GDM1 (cell line): ENCODE measurements at places on chromosomes 4 and X.

- DNase-seq = peak; percentile 8
Observed at GRCh38 chr4:118284169-118284568, 68.6 kb downstream of the PRSS12 start.

DNA sequence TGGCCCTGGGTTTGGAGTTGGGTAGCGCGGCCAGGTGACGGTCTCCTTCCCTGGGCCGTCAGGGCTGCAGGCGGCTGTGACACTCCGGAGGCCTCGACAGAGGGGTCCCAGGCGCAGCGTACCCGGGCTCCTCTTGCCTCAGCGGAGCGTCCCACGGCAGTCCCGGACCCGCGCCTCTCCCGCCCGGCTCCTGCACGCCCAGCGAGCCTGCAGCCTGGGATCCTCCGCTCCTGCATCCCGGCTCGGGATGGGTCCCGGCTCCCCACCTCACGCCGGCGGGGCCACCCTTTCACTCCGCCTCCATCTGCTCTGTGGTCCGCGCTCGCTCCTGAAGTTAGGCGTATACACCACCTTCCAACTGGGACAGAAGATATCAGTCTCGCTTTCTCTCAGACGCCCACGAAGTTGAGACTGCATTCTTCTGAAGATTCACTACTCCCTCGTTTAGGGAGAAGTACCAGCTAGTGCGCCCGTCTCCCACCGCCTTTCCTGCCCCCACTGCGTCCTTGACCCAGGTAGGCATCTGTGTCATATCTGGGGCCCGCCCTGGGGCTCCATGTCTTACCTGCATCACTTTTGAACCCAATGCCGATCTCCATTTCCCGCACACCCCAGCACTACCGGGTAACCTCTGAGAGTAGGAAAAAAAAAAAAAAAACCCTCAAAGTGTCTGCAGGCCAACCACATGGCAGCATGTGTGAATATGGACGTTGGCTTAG is 32.3 kb upstream of the KDR start:
- no peak for DNase-seq

DNA sequence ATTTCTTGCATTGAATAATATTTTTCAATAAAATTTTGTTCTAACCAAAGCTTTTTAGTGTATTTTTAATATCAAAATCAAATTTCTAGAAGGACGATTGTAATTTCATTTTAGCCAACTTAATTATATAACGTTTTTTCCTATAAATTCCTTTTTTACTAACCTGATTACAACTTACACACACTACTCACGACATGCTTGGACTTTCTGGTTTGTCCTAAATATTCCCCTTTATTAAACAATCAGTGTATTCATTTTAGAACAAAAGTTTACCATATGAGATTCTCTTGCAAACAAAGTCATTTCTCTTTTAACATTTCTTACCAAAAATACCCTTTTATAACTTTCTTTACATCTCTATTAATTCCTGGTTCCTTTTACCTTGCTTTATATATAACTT is 173.7 kb downstream of the PWWP3B start:
- no peak for DNase-seq

- DNase-seq = no peak
Observed at GRCh38 chr4:128428397-128428796, 140.8 kb upstream of the PGRMC2 start.

GRCh38 chr4:141021397-141022110 is 111.7 kb downstream of the RNF150 start:
- DNase-seq = no peak

GRCh38 chrX:153157450-153157849 is 21.6 kb upstream of the MAGEA1 start:
- no peak for DNase-seq

DNA sequence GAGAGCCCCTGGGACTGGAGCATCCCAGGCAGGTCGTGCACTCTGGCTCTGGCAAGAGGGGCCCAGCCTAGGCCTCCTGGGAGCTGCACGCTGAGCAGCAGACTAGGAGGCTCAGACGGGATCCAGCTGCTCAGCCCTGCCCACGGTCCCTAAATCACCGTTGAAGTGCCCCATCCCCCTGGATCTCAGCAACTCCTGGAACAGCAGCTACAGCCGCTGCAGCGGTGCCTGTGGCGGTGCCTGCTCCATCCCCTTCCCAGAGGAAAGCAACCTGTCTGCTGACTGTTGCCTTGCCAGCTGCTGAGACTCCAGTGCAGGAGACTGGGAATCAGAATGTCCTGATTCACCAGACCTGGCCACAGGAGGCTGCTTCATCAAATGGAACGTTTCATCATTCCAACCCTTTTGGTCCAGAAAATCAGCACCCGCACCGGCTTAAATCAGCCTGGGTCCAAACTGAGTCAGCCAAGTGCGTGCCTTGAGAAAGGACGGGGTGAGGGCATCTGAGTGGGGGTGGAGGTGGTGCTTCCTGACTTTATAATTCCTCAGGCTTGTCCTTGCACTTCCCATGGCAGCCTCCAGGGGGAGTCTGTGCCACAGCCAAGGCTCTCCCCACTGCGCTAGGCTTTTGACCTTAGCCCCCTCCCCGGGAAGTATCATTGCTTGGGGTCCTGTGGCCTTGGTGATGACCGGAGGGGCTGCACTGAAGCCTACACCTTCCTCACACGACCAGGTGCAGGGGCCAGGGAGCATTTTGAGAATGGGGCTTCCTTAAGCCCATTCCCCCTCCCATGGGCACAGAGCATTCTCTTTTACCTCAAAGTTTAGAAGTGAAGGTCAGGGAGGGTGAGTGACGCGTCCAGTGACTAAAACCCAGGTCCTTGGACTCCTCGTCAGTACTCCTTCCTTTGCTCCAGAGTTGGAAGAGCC is 6.5 kb downstream of the ZNF185 start:
- DNase-seq = no peak

GRCh38 chr4:138797646-138798045 is 217.9 kb upstream of the NOCT start:
- no peak for DNase-seq

DNA sequence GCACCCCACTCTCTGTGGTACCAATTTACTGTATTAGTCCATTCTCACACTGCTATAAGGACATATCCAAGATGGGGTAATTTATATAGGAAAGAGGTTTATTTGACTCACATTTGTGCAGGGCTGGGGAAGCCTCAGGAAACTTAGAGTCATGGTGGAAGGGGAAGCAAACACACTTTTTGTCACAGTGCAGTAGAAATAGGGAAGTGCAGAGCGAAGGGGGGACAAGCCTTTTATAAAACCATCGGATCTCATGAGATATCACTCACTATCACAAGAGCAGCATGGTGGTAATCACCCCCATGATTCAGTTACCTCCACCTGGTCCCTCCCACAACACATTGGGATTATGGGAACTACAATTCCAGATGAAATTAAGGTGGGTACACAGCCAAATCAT is 766.9 kb upstream of the PCDH10 start:
- DNase-seq = no peak

GRCh38 chr4:3871881-3872833 is 106.0 kb downstream of the ADRA2C start:
- no peak for DNase-seq

DNA sequence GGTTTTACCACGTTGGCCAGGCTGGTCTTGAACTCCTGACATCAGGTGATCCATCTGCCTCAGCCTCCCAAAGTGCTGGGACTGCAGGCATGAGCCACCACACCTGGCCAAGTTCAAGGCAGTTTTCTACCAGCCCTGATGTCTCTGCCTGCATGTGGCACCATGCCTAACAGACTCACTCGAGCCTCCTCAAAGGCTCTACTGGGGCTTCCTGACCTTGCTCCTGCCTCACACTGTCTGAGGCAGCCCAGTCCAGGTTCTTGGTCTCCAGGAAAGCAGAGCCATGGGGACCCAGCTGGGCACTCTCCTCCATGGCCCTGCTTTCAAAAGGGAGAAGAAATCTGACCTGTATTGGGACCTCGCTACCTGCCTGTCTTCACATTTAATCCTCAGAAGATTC is 286.9 kb downstream of the EVC2 start:
- DNase-seq = no peak

DNA sequence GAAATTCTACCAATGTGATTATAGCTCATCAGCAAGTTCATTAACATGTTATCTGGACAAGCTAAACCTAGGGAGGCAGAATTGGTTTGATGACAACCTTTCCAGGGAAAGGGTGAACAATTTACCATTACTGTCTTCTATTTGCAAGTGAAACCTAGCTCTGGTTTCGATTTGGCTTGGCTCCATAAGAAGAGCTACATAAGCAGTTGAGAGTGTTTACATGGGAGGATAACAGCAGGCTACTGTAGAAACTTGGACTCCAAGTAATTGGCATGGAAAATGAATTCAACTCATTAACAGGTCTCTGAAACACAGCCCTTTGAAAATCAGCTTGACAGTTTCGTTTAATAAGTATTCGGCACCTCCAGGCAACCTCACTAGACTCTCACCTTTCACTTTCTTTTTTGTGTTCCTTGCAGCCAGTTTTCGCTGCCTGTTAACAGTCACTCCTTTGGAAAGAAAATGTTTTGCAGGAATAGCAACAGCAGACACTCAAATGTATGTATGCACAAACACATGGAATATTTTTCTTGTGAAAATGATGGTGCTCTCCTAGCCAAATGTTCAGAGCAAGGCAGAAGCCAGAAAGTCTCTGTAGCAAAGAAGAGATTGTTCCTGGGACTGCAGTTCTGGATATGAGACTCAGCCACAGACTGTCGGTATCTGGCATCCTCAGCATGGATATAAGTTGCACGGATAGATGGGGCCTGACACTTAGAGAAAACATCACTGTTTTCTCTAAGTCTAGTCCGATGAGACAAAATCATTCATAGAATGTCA is 27.5 kb downstream of the POU3F4 start:
- no peak for DNase-seq

GRCh38 chr4:158762553-158762952 is 6.3 kb upstream of the FNIP2 start:
- DNase-seq = no peak

GRCh38 chr4:98603683-98604521 is 54.5 kb downstream of the TSPAN5 start:
- no peak for DNase-seq

DNA sequence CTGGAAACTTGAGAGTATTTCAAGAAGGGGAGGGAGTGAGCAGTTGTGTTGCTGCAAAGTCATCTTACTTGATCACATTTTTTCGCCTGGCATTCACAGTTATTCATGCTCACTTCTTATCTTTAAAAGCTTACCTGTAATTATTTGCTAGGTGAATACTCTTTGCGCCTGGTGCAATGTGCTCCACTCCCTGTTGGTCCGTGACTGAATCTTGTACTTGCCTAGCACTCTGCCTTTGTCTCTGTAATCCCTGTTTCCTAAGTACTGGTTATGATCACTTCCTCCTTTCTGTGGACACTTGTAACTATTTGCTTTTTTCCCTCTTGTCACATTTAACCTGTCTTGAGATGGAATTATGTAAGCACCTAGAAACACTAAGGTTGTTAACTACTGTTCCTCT is 5.8 kb downstream of the BMP2K start:
- no peak for DNase-seq

DNA sequence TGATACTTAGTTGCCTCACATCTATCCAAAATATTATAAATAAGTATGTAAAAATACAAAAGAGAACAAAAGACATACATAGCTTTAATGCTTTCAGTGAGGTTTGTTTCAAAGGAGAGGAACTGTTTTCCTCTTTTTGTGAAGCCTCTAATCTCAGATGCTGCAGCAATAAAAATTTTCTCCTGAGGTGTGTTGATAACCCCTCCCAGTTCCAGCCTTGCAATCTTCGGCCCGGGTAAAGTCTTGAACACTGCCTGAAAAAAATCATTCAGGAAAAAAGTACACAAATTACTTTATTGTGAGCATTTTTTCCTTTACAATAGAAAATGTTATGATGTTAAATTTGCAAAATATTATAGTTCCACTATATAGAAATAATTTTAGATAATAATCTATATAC is 8.8 kb downstream of the BBS7 start:
- no peak for DNase-seq

DNA sequence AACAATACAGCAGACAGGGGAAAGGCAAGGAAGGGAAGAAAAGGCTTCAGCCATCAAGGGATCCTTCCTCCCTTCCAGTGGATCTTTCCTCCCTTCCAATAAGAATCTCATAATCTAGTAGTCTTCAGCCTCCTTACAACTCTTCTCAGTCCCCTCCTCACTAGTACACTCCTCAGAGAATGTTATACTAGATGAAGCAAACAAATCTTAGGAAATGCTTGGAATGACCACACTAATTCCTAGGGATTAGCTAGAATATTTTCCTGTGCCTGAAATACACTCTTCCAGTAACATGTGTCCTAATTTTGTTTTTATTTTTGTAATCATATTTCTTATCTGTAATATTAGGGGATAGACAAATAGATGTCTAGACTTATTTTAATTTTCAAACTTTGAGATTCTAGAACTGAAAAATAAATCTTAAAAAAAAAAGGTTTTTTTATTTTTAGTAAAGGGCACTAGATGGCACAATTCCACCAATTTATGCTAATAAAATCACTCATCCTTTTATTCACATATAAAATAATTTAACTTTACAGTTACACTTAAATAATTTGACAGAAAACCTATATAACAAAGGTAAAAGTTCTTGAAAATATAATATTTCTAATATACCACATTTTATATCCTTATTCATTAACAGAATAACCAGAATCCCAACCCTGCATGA is 7.0 kb upstream of the STPG2 start:
- DNase-seq = no peak

- peak; percentile 65 for DNase-seq
Observed at GRCh38 chr4:36285784-36286480, 4.5 kb downstream of the DTHD1 start.

DNA sequence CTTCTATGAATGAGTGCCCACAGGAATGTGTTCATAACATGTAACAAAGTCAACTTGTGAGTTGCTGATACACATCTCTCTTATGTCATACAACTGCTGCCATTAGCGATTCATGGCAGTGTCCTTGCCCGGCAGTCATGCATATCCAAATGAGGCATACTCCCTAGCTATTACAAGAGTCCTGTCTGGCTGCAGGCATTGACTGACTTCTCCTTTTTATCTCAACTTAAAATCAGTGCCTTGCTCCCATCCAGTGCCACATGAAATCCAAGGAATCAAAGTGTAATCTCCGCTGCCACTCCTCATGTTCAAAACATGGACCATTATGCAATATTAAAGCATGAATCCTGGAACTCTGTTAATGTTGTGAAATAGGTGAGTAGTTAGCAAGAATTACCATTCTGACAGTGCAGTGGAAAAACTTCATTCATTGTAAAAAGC is 348.9 kb upstream of the FTHL17 start:
- no peak for DNase-seq

- no peak for DNase-seq
Observed at GRCh38 chrX:63250253-63250868, 100.8 kb downstream of the SPIN4 start.

GRCh38 chrX:43644124-43644701 is 11.9 kb upstream of the MAOA start:
- no peak for DNase-seq

- DNase-seq = no peak
Observed at GRCh38 chr4:137524725-137525369, 7.4 kb downstream of the PCDH18 start.

GRCh38 chr4:10816571-10816970 is 132.0 kb upstream of the CLNK start:
- DNase-seq = no peak
